NCI-H524 (cell line): ENCODE measurements at places on chromosomes 1 and 21.

GRCh38 chr1:9246841-9247785, 12.5 kb downstream of the H6PD start:
- no peak for DNase-seq

GRCh38 chr1:242477944-242478343, 46.6 kb downstream of the PLD5 start:
- DNase-seq: no peak

DNA sequence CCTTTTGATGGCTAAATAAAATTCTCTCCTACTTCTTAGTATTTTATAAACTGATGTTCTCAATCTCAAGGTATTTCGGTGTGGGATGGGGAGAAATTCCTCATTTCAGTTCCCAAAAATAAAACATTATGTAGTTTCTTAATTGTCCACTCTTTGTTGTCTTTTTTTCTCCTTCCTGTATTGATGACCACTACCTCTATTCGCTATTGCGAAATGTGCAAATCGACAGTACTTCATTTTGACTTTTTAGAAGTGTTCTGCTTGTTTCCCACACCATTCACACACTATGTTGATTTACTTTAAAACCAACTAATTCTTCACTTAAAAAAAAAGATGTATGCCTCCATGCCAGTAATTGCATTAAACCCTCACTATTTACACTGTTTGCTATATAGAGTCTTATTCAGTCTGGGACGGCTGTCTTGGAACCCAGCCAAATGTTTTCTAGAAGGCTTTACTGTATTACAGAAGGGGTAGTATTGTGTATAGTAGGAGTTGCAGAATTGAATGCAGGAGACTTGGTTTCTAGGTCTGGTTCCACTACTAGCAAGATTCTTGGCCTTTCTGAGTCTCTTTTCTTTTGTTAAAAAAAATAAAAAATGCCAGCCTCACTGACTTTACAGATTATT, 5.6 kb downstream of the RNF2 start:
- DNase-seq: no peak

DNA sequence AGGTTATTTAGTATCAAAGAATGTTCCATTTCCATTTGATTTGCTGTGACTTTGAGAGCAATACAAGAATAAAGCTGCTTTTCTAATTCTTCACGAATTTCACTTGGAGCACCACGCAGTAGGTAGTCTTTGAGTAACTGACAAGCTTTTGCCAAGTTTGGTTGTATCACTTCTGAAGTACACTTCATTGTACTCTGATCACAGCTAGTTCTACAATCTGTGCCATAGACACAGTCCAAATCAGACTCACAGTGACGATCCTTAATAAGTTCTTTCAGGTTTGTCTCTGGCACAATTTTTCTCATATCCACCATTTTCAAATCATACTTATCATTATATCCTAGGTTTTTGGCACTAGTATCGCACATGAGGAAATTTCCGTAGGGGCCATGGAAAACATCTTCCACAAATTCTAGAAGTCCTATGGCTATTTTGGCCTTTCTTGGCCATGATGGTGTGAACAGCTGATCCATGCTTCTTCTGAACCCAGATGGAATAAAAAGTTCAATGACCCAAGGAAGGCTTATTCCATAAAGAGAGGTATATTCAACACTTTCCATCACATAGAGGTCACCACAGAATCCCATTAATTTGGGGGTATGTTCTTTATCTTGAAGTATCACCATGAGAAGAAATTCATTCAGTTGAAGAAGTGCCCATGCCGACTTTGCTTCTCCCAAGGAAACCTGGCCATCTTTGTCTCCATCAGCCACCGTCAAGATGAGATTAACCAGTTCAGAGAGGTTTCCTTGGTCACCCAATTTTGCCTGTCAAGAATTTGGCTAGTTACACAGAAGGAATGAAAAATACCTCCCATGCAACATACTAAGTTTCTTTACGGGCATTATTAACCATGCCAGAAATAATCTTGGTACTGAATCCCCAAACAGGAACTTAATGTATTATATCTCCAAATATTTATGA, 11.9 kb downstream of the RPL5 start:
- no peak for DNase-seq

DNA sequence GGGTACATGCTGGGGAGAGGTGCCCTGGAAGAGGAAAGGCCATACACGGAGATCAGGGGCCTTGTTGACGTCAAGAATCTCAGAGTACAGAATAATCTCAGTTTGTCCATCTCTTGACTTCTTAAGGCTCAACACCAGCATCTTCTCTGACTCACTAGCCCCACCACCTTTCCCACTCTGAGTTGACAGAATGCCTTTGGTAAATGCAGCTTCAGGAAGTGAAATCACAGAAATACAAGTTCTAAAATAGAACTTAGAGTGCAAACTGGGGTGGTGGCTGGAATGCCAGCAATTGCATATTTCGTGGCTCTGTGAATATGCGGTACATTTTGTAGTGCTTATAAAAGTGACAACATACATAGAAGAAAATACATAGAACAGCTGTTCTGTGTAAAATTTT, 1.6 kb downstream of the COG2 start:
- DNase-seq: no peak

GRCh38 chr1:31762726-31763670, 1.1 kb downstream of the ADGRB2 start:
- DNase-seq: peak; percentile 88

- DNase-seq: peak; percentile 25
These were observed 685 bp upstream of the SYT6 start for GRCh38 chr1:114154146-114154962.

GRCh38 chr1:203425663-203425975, 50.0 kb upstream of the PRELP start:
- DNase-seq: no peak

DNA sequence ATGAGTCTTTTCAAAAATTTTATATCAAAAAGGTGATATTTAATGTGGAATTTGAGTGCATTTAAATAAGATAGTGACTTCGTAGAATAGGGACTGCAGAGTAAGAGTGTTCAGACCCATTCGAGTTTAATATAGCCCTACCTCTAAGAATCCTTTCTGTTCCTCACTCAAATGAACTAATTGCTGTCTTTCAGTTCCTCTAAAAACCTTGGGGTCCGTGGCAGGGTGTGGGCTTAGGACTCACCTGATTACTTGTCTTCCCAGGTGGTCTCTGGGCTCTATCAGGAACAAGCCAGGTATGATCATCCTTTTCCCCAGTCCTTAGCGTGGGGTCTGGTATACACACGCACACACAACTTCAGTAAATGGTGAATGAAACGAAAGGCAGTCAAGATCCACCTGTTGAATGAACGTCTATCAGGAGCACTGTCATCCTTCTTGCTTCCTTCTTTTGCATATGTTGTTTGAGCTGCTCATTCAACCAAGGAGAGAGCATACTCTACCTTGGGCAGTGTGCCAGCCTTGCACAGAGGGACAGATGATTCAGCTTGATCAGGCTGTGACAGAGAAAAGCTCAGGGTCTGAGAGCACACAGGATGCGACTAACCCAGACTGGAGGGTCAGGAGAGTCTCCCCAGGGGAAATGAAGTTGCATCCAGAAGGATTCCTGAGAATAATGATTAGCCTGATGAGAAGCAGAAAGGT, 1.2 kb upstream of the RNF11 start:
- peak; percentile 97 for DNase-seq
